Vagina (tissue), 2 donors: ENCODE measurements at places on chromosomes 16 and 17.

DNA sequence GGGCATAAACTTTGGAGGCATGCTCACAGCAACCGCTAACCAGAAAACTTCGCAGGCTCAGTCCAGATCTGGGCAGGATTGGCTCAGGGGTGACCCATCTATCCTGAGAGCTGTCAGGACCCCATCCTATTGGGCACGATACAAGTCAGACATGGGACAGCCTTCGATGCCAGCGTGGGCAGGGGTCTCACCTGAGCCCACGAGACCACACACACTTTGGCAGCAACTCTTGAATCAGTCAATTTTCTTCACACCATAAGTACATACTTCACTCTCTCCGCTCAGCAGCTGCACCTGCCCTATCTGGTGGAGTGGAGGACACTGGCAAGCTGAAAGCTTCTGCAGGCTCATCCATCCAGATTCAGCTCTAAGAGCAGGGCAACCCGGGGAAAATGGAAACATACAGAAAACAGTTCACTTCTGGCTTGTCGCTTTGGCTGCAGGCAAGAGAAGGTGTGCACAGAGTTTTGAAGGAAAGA, 48.3 kb downstream of the ZFHX3 start:
- DNase-seq, result no peak

DNA sequence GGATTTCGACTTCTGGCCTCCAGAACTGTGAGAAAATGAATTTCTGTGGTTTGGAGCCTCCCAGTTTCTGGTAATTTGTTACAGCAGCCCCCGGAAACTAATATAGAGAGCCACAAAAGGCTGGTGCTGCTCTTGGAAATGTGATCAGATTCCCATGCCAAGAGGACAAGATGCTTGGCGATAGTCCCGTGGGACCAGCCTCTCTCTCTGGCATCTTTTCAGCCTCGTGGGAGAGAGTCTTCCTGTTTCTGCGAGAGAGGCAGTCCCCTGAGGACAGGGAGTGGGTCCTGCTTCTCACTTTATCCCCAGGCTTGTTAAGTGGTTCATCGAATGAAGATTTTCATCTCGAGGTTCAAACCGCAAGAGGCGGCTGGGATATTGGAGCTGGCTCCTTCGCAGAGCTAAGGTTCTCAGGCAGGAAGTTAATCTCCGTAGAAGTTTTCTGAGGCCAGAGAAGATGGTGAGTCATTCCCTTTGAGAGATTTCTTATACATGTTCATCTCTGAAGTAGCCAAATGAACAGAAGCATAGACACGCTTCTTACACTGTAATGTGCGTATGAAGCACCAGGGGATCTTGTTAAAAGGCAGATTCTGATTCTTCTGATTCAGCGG, 211.6 kb upstream of the SDK2 start:
- DNase-seq, result no peak

GRCh38 chr17:73489991-73490390, 154.3 kb downstream of the SDK2 start:
- DNase-seq, result no peak

- DNase-seq, result no peak
Measured at GRCh38 chr16:75593308-75593707, 27.1 kb downstream of the GABARAPL2 start.

DNA sequence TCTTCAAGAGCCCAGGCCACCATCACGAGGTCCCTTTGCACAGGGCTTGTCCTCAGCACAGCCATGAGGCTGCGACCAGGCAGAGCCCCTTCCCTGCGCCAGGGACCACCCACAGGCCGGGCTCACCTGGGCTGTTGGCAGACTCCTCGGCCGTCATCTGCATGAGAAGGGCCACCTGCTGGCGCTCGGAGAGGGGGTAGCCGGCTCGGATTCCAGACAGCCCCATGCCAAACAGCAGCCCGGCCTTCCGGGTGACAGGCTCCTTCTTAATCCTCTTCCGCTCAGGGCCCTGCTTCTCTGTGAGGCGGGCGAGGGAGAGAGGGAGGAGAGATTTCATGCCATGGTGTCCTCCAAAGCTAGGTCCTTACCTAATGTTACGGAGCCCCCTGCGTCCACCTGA, 73.4 kb downstream of the ZNF778 start:
- DNase-seq, result no peak

GRCh38 chr16:5925850-5926249, 828.3 kb upstream of the EEF2KMT start:
- no peak for DNase-seq
